ENCODE measurements at places on chromosomes 2 and 18. TPM values are rescaled to one million over a fixed set of nuclear protein-coding genes. Genes with fewer than 3 reads are reported as not detected.
A peak's percentile ranks its signal among the peaks of the same experiment; 100 is the strongest.

Gene ZNF396
- total RNA-seq: 1.7 TPM

Gene TMEM37
- not detected for total RNA-seq

Gene MARS2
- 9.6 TPM for total RNA-seq

Gene NDUFS1
- 65.4 TPM for total RNA-seq

GRCh38 chr2:131044757-131045150, 48.5 kb downstream of the FAM168B start:
- no peak for DNase-seq

GRCh38 chr2:88874063-88874657, 182.7 kb downstream of the RPIA start:
- peak; percentile 40 for DNase-seq

GRCh38 chr2:68032702-68033101, 30.1 kb downstream of the C1D start:
- DNase-seq: no peak

- DNase-seq: no peak
These were observed 261.7 kb upstream of the TNP1 start for GRCh38 chr2:217121565-217121964.

DNA sequence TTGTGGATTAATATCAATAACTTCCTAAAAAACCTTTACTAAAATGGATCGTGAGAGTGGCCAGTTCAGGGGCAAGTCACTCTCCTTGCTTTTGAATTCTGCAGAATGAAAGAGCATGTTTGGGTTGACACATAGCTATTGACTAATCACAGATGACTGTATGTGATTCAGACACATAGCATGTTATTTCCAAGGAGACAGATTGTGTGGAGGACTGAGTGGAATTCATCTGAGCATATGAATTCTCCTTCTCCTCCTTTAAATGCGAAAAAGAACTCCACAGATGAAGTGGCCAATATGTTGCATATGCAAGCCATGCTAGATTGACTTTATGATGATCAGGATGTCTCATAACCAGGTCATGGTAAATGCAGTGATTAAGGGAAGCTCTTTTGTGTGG, 249.4 kb upstream of the FAM98A start:
- DNase-seq: no peak

GRCh38 chr2:151777487-151777886, 43.2 kb upstream of the NEB start:
- no peak for DNase-seq

GRCh38 chr2:143779021-143779420, 649.8 kb downstream of the ARHGAP15 start:
- no peak for DNase-seq

GRCh38 chr2:39326644-39327043, 82.9 kb upstream of the CDKL4 start:
- no peak for DNase-seq

Measured in activated CD4-positive, alpha-beta memory T cell treated with anti-CD3 and anti-CD28 coated beads, Interleukin-2, amount 10 ng/mL, durations not matched to agents 7 days and 5 days (primary cell).